ENCODE measurements at places on chromosomes 2 and 18.

- DNase-seq, result no peak
Measured at GRCh38 chr2:88639865-88640264, 12.6 kb upstream of the EIF2AK3 start.

DNA sequence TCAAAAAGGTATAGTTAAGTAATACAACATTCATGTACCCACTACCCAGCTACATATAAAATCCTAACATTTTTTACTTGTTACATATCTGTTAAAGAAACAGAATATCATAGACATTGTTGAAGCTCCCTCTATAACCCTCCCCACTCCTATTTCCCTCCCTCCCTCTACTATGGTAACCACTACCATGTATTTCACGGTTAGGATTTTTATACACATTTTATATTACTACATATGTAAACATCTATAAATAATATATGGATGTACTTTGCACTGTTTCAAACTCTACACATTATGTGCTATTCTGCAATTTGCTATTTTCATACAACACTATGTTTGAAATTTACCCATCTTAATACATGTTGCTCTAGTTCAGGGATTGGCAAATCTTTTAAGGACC, 36.3 kb downstream of the THOC1 start:
- DNase-seq, result no peak

- DNase-seq, result no peak
Measured at GRCh38 chr2:102074152-102074783, 68.3 kb upstream of the IL1R1 start.

DNA sequence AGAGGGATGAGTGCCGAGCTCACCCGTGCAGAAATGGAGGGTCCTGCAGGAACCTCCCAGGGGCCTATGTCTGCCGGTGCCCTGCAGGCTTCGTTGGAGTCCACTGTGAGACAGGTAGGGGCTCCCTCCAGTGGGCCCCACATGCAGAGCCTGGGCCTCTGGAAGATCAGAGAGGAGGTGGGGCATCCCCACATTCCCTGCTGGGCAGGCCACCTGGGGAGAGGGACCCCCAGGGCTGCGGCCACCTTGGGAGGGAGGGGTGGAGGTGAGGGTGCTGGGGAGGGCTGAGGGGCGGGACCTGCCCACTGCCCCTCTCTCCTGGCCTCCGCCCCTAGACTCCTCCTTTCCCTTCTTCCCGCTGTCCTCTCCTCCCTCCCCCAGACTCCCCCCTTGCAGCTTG, 38.5 kb downstream of the MTERF4 start:
- DNase-seq, result no peak

- no peak for DNase-seq
Measured at GRCh38 chr18:55863876-55864275, 275.9 kb upstream of the TCF4 start.

- DNase-seq, result no peak
Measured at GRCh38 chr2:70768590-70769085, 638 bp upstream of the ADD2 start.

All from stimulated activated CD4-positive, alpha-beta T cell treated with anti-CD3 and anti-CD28 coated beads, Interleukin-4, amount 100 ng/mL, for 48 hours (primary cell).